DMS79 treated with DMSO at 0.1 percent for 48 hours (cell line): ENCODE measurements at places on chromosomes 16 and 17.

- DNase-seq = no peak
These were observed 18.4 kb upstream of the BAIAP2 start for GRCh38 chr17:81016575-81016974.

DNA sequence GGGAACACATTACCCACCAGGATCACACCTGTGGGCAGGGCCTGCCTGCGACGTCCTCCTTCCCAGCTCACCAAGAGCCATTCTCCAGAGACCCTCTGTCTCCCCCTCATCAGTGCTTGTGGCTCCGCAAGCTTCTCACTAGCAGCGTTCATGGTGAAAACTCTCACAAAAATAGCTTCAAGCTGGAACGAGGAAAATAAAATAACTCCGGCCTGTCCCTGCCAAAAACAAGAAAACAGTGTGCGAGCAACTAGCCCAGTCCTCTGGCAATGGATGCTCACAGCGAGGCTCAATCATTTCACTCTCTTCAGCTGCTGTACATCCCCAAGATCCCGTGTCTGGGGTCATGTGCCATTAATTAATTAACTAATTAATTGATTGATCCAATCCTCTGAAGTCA is 18.0 kb downstream of the SPACA3 start:
- no peak for DNase-seq

- no peak for DNase-seq
These were observed 539 bp upstream of the GABARAPL2 start for GRCh38 chr16:75565640-75566039.

GRCh38 chr17:64147110-64148016 is 17.4 kb upstream of the ERN1 start:
- no peak for DNase-seq

- DNase-seq = no peak
These were observed 2032.8 kb downstream of the TP53TG3F start for GRCh38 chr16:35492225-35492624.

- DNase-seq = no peak
These were observed 8.9 kb downstream of the PROCA1 start for GRCh38 chr17:28702752-28703150.

DNA sequence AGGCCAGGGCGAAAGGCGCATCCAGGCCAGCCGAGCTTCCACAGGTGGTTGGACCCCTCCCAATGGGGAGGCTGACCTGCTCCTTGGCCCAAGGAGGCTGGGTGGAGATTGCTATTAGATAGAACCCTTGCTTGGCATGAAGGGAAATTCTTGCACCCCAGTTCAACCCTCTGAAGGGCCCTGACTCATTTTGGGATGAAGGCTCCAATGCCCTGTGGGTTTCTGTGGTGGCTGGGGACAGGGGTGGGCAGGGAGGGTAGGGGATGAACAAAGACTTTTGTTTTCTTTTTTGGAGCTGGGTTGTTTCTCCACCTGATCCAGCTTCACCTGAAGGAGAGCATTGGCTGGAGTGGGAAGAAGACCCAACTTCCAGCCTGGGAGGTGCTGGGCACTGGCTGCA is 16.7 kb upstream of the TBX21 start:
- DNase-seq = no peak

GRCh38 chr16:27269300-27270150 is 953 bp upstream of the NSMCE1 start:
- DNase-seq = no peak

DNA sequence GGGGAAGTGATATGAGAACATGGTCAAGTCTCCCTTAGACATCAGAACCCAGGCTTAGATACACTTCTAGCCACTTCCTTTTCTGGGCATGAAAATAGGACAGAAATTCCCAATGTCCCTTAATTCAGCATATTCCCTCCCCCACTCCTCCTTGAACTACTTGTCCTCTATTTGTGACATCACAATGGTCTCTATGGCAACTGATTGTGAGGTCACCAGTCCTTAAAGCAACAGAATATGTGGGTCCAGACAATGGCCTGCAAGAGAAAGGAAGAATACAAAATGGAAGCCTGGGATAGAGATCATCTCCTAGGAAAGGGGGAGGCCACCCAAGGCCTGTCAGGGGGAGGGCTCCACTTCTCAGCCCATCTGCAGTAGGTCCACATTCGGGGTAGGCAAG is 6.7 kb upstream of the SEZ6 start:
- no peak for DNase-seq

DNA sequence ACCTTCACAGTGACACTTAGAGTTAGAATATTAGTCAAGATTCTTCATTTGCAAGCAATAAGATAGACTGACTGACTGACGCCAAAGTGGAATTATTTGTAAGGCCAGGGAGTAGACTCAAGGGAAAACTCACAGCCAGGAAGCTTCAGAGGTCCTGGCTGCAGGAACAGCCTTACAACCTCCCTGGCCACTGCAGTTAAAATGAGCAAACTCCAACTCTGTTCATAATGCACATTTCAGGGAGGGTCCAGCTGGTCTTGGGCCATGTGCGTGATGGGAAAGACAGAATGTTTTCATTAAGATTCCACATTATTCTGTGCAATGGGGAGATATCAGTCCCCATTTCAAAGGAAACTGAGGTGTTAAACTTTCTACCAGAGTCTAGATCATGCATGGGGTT is 9.9 kb downstream of the CAPNS2 start:
- DNase-seq = no peak

DNA sequence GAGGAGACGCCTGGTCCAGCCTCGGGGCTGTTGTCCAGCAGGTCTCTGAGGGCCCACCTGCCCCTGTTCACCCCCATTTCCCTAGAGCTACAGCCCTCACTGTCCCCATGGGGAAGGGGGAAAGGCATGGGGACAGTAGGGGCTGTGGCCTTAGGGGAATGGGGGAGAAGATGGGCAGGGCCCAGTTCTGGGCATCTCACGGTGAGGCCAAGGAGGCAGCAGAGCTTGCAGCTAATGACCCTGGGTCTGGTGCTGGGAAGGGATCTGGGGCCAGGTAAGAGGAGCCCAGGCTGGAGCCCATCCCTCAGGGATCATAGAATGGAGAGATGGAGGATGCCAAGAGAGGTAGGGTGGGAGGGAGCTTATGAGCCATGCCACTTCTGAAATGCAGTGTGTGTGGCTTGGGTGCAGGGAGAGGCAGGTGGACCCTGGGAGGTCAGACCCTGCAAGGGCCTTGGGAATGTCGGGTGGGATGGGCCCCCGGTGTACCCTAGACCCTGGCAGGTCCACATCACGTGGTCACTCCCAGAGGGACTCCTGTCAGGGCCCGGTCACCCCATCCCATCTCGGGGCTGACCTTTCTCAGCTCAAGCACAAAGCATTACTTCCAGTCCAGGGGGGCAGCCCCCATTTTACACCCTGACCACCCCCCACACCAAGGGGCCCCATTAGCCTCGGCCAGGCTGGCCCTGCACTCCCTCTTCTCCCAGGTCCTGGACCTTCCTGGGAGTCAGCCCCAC is 35.9 kb upstream of the KSR1 start:
- no peak for DNase-seq

- no peak for DNase-seq
These were observed 1.9 kb downstream of the CLEC16A start for GRCh38 chr16:10946308-10946707.

DNA sequence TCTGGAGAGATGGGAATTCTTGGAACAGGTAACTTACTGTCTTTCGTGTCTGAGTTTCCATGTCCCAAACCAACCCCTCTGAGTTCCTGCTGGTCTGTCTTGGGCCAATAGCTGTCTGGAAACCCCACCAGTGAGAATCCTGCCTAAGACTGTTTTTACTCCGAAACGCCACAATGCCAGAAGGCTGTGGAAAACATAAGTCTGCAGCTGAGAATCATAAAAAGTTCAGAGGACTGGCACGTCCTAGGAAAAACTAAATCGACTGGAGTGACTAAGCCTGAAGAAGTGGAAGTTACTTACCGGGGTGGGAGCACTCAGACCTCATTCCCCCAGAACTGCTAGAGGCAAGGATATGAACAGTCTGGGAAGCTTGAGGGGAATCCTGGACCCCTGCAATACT is 13.3 kb downstream of the LRRC75A start:
- DNase-seq = no peak

- DNase-seq = no peak
These were observed 6.5 kb upstream of the MTMR4 start for GRCh38 chr17:58520843-58521430.

DNA sequence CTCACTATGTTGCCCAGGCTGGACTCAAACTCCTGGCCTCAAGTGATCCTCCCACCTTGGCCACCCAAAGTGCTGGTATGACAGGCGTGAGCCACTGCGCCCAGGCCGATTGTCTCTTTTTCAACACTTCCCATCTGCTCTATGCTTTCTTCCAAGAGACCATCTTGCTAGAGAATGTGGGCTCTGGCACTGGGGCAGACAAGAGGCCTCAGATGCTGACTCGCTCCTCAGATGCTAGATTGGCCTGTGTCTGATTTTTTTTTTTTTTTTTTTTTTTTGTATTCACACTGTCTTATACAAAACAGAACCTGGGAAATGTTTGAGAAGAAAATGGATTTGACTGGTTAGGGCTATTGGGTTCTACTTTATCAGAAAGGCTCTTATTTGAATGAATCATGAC is 58.2 kb downstream of the CYB5D2 start:
- no peak for DNase-seq

GRCh38 chr17:75447951-75448856 is 8.2 kb upstream of the TMEM94 start:
- no peak for DNase-seq

- no peak for DNase-seq
These were observed 45.7 kb downstream of the VAT1L start for GRCh38 chr16:77833921-77834634.

DNA sequence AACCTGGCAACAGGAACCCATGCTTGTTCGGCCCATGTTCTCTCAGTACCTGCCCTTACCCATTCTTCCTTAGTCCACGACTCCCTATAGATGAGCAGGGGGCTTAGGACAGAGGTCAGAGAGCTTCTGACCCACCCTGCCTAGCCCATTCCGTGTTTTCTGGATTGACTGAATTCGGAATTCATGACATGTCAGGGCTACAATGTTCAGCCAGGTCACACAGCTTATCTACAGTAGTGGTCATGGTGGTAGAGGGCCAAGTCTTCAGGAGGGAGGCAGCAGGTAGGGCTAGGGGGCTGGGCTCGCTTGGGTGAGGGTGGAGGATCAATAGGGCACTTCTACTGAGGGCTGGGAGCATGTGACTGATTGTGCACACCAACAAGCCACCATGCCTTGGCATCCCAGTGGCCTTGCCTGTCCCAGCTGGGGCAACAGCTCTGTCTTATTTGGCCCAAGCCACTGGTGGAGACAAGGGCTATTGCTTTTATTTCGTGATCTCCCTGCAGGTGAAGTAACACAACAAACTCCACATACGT is 3.1 kb downstream of the HEXIM2 start:
- DNase-seq = no peak

GRCh38 chr16:4869147-4869805 is 22.0 kb downstream of the UBN1 start:
- DNase-seq = peak; percentile 7
